ENCODE measurements at places on chromosomes 6 and 20.

DNA sequence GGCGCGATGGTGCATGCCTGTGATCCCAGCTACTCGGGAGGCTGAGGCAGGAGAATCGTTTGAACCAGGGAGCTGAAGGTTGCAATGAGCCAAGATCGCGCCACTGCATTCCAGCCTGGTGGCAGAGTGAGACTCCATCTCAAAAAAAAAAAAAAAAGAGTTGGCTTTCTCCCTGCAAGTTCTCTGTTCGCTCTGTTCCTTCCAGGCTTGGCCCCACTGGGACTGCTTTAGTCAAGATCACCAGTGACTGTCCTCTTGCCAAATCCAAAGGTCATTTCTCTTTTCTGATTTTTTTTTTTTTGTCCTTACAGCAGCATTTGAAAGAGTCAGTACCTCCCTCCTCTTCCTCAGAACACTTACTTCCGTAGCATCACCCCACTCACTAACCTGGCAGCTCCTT, 10.8 kb upstream of the GNRH2 start:
- no peak for DNase-seq

- DNase-seq, result no peak
Measured at GRCh38 chr20:5268449-5268848, 48.3 kb downstream of the PROKR2 start.

- DNase-seq, result peak; percentile 32
Measured at GRCh38 chr6:44680202-44680720, 292.8 kb downstream of the CDC5L start.

GRCh38 chr6:153944201-153944600, 94.8 kb upstream of the OPRM1 start:
- no peak for DNase-seq

- DNase-seq, result no peak
Measured at GRCh38 chr6:125219361-125219895, 65.9 kb downstream of the TPD52L1 start.

DNA sequence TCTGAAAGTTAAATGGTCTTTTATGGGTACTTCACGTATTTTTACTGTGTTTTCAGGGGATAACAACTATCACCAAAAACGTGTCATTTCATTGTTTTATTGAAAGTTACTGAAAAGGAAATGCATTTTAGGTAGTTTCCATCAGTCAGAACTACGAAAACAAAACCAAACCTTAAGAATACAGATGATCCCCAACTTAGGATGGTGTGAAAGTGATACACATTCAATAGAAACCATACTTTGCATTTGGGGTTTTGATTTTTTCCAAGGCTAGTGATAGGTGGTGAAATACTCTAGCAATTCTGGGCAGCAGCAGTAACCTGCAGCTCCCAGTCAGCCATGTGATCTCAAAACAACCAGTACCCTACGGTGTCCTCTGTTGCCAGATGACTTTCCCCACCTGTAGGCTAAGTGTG, 25.9 kb upstream of the EFHC1 start:
- no peak for DNase-seq

DNA sequence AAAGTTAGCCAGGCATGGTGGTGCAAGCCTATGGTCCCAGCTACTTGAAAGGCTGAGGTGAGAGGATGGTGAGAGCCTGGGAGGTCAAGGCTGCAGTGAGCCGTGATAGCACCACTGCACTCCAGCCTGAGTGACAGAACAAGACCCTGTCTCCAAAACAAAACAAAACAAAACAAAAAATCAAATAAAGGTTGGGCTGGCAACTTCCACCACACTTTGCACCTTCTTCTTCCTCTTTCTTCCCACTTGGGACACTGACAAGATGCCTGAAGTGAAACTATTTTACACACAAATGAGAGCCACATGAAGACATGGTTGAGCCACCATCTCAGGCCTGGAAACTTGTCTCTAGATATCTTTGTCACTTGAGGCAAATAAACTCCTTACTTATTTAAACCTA, 53.8 kb upstream of the CCDC28A start:
- DNase-seq, result no peak

DNA sequence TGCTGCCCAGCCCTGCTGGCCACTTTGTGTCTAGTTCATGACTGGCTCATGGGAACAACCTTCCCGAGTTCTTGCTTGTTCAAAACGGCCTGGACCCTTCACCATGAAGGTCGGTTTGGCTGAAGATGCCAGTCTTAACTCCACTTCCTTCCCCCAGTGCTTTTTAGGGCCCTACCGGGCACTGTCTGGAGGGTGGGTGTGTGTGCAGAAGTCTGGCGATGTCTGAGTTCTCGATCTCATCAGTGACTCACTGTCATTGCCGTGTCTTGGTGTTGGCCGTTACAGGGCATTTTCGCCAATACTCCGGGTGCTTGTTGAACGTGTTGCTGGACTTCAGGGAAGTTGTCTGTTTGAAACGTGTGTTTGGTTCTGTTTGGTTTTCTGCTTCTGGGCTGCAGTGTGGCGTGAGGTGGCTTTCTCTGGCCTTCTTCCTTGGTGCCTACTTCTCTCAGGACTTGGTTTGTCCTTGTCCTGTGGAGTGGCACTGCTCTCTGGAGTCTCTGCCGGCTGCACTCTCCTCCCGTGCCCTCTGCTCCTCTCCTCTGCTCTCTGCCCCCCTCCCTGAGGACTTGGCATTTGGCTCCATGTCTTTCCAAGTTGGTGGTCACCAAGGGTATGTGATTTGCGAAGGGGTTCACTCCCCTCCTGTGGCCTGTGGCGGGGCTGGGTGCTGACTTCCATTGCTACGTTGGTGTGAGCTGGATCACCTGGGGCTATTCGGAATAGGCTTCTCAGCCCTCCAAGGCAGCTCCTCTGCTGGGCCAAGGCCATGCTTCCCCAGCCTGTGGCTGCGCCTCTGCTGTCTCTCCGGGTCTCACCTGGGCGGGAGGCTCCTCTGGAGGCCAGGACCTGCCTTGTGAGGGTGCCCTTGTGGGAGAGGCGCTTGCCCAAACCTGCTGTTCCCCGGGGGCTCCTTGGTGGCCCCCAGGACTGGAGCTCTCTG, 38.2 kb downstream of the PYGB start:
- no peak for DNase-seq

GRCh38 chr20:14234666-14235295, 102.6 kb downstream of the FLRT3 start:
- no peak for DNase-seq

DNA sequence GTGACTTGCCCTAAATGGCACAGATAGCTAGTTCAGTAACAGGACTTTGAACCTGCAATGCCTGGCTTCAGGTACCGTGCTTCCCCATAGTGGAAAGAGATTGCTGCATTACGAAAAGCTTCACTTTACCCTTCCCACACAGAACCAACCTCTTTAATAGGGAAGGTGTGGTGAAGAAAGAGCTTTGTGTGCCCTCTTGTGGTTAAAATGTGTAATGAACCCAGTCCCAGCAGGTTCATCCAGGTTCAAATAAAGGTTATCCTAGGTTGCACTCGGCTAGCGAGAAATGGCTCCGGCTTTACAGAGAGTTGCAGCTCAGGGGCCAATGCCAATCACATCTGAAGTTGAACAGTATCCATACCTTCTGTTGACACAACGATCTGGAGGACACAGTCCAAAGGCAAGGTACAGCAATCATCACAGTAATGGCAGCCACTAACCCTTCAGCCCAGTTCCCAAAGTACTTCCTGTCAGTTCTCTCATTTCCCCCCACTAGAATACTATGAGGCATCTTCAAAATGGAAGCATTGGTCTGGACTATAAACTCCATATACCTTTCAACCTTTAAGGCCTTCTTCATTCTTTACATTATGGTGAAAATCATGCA, 3.0 kb downstream of the DEFB115 start:
- DNase-seq, result no peak

DNA sequence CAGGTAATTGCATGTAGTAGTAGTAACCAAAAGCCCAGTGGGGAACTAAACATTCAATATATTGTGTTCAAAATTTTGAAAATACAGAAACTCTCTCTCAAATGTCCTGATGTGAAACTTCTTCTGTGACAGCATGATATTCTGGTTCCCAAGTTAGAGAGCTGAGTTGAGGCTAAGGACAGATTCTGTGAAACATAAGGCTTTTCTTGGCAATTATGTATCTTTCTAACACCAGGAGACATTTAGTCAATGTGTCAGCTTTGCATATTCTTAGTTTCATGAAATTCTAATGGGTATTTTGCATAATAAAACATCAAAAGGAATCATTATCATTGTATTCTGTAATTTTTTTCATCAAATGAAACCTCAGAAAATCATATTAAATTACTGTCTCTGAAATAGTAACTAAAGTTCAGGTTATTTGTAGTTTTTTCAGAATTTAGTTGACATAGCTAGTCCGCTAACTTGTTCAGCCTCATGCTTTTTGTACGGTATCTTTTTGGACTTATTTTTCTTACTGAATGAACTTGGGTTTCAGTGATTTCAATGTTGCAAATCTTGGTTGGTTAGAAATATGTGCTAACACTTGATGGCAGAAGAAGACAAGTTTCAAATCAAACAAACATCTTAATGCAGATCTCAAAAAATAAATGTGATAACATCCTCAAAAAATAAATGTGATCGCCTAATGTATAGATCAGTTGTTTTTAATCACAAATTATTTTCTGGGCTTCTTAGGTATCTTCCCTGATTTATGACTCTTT, 70.4 kb downstream of the AKAP7 start:
- DNase-seq, result no peak

- no peak for DNase-seq
Measured at GRCh38 chr6:114382406-114382805, 39.6 kb upstream of the HS3ST5 start.

GRCh38 chr6:56266011-56266410, 18.6 kb upstream of the COL21A1 start:
- DNase-seq, result no peak

- DNase-seq, result no peak
Measured at GRCh38 chr6:27694547-27694874, 217.7 kb downstream of the OR2B2 start.

DNA sequence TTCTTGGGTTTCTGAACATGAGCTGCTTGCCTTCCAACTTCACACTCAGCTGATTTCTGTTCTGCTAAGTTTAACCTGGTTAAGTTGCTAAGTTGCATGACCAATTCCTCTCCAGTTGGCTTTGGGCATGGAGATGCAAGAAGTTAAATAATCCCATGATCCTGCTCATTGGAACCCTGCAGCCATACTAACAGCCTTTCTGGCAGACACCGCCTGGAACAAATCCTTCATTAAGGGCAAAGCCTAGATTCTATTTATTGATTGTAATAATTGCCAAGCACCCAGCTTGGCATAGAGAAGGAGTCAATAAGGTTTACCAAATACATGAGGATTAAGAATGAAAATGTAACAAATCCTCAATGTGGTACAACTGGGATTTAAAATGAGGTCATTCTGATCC, 742.4 kb upstream of the CHD6 start:
- no peak for DNase-seq

- DNase-seq, result no peak
Measured at GRCh38 chr6:109104512-109104911, 9.2 kb downstream of the CEP57L1 start.

- no peak for DNase-seq
Measured at GRCh38 chr6:80001337-80001736, 3.1 kb upstream of the TTK start.

DNA sequence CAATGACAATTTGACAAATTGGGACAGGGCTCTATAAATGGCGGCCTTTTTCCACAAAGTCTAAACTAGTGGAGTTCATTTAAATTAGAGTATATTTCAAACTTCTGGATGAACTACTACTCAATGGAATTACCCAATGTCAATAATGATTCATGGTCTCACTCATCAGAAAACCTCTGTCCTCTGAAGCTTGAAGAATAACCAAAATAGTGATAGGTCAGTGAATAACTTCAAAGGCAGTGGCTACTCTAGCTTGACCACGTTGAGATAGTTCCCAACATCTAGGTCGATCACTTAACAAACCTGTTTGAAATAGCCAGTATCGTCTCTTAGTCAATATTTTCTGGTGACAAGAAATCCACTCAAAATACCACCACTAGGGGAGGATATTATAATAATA, 197.6 kb downstream of the HDGFL1 start:
- no peak for DNase-seq

- no peak for DNase-seq
Measured at GRCh38 chr6:15929685-15930084, 199.2 kb upstream of the MYLIP start.

DNA sequence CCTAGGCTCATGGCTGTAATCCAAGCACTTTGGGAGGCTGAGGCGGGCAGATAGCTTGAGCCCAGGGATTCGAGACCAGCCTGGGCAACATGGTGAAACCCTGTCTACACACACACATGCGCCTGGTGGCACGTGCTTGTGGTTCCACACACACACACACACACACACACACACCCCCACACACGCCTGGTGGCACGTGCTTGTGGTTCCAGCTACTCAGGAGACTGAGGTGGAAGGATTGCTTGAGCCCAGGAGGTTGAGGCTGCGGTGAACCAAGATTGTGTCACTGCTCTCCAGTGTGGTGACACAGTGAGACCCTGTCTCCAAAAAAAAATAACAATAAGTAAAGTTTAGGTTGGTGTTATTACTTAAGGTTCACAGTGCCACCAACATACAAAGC, 165.8 kb downstream of the ZFAND3 start:
- peak; percentile 76 for DNase-seq

GRCh38 chr20:15682690-15683089, 890.6 kb downstream of the KIF16B start:
- DNase-seq, result no peak

DNA sequence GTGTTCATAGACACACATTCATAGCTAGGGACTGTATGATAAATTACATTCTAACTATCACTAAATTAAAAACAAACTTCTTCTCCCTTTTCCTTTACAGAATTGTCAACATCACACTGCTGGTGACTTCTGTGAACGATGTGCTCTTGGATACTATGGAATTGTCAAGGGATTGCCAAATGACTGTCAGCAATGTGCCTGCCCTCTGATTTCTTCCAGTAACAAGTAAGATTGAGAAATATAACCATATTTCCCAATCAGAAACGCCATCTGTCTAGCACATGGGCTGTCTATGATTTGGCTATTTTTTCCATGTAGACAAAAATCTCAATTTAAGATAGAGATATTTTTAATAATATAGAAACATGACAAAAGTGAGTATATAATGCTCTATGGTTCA, 367.7 kb downstream of the ARHGAP18 start:
- no peak for DNase-seq

GRCh38 chr6:146872426-146872785, 273.6 kb downstream of the ADGB start:
- no peak for DNase-seq

DNA sequence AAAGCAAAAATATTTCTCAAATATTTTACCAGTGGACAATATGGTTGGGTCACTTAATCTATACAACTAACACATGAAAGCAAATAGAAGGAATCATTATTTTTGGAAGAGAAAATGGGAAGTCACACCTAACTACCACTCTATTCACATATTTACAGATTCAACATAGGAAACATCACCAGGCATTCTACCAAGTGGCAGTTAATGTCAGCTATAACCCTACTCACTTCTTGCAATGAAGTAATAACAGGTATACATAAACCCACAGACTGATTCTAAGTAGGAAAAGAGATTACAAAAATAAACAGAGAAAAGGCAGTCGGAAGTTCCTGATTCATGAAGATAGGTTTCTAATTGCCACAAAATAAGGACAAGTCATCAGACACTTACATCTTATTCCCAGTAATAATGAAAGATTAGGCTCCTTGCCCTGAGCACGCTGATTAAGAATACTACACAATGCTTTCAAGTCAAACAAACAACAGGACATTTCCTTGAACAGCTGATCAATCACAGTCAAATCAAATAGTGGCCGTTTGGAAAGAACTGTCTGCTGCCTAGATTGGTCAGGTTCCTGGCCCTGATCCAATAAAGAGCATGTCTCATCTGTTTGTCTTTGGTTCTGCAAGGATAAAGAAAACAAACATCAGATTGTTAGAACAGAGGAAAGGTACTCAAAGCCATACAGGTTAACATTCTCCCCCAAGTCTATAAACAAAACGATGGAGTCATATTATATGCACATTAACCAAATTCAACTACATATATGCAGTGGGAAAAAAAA, 79.2 kb upstream of the PLN start:
- DNase-seq, result no peak

GRCh38 chr20:5662769-5663168, 87.4 kb upstream of the SHLD1 start:
- DNase-seq, result no peak
